Stimulated activated CD8-positive, alpha-beta memory T cell treated with anti-CD3 and anti-CD28 coated beads, Interleukin-2, amount 100 ng/mL, for 48 hours (primary cell): ENCODE measurements at places on chromosomes 12 and 14.

DNA sequence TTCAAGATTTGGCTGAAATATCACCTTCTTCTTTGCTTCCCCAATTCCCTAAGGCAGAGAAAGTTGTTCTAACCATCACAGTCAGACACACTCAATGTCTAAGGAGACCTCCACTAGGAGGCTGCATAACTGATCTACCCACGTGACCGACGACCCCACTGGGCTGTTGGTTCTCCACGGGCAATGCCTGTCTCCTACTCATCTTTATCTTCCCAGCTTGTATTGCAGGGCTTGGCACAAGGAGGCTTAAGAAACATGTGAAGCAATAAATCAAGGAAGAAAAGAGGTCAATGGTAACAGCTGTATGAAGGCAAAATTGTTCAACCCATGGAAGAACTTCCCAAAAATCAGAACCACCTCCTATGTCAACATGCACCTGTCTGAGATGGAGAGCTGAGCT lies 27.1 kb downstream of the NT5DC3 start:
- DNase-seq, result no peak

GRCh38 chr12:116863275-116863767 lies 17.9 kb downstream of the HRK start:
- no peak for DNase-seq

GRCh38 chr12:7143564-7143963 lies 13.4 kb downstream of the CLSTN3 start:
- DNase-seq, result no peak

- no peak for DNase-seq
These were observed 21.6 kb upstream of the AMN start for GRCh38 chr14:102900631-102901571.

DNA sequence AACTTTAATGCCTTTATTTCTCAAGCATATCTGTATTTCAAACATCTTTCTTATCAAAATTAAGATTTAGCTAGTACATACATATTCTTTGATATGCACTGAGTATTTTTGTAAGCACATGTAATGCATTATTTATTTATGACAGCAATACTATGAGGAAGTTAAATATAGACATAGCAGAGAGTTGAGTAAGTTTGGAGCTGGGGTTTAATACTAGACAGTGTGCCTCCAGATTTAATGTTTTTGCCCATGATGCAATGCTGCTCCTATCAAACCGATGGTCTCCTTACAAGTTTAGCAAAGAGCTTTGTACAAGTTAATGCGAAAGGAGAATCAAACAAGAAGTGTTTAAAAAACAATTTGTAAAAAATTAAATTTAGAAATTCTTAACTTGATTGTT lies 826.6 kb upstream of the MGAT4C start:
- DNase-seq, result no peak

DNA sequence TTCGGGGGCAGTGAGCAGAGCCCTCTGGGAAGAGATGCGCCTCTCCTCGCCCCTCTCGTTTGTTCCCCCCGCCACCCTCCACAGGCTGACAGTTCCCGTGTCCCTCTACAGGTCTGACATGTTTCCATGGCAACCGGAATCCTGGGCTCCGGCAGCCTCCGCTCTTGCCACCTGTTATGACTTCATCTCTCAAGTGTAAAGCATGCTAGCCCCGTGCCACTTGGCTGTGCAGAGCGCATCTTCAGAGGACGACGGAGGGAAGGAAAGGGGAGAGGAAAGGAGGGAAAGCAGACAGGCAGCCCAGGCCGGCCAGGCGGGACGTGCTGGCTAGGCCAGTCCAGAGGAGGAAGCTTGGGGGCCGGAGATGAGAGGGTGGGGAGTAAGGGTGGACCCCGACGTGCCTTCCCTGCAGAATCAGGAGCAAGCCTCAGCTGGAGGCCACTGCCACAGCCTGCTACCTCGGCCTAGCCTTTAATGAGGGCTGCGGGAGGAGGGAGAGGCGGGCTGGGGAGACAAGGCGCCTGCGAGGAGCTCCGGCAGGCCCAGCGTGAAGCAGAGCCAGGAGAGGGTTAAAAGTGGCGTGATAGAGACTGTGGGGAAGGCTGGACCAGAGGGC lies 214.3 kb downstream of the DPF3 start:
- no peak for DNase-seq

DNA sequence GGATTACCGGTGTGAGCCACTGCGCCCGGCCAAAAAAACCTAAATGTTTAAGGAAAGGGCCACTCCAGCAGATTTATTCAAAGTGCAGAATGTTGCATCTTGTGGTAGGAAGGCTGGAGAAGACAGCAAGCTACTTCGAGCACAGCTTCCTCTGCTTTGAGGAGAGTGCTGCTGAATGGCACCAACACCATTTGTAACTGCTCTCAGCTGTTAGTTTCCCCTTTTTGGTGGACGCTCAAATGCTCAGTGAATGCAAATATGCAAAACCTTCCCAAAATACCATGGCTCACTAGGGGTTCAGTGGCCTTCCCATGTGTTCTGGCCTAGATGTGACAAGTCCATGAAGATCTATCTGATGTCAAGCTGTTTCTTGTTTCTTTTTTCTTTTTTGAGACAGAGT lies 2.9 kb upstream of the TDRD9 start:
- DNase-seq, result no peak

DNA sequence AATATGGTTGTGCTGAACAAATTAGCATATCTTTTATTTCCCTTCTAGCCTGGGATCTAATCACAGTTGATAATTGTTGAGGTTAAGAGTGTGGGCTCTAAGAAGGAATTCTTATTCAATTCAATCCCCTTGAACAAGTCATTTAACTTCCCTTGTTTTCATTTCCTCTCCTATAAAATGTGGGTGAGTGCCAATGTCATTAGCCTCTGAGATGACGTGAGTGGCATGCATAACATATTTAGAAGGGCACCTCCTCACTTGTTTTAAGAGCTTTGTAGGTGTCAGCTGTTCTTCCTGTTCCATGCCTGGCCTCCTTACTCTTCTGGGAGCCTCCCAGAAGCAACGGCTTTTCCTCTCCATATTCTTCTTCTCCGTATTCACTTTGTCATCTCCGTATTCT lies 155.4 kb upstream of the NEDD1 start:
- DNase-seq, result no peak

- DNase-seq, result no peak
These were observed 248.7 kb upstream of the PELI2 start for GRCh38 chr14:55869397-55870049.

DNA sequence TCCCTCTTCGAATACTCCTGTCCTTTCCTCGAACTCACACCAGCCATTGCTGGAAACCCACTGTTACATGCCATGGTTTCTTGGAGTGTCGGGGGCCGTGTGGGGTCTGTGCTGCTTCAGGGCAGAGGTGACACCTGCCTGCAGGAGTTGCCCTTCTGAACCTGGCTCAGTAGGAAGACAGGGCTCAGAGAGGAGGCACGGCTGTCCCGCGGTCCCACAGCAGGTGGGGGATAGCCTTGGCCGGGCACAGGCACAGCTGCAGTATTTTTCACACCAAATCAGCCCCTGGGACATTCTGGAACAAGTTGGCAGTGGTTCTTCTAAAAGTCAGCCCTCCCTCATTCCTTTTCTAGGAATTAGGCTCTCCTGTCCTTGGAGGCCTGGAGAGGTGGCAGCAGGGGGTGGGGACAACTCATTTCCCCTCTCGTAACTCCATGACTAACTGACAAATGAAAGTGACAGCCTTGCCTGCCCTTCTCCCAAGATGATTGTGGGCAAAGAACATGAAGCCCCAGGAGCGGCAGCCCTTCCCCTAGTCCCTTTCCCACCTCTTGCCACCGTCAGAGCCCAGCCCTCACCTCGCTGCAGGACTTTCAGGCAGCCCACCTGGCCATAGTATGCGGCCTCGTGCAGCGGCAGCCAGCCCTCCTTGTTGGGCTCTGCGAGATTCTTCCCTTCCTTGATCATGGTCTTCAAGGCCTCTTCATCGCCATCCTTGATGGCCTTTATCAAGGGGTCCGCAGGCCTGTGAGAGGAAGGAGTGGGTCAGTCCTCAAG lies 22.4 kb downstream of the ASB2 start:
- no peak for DNase-seq

DNA sequence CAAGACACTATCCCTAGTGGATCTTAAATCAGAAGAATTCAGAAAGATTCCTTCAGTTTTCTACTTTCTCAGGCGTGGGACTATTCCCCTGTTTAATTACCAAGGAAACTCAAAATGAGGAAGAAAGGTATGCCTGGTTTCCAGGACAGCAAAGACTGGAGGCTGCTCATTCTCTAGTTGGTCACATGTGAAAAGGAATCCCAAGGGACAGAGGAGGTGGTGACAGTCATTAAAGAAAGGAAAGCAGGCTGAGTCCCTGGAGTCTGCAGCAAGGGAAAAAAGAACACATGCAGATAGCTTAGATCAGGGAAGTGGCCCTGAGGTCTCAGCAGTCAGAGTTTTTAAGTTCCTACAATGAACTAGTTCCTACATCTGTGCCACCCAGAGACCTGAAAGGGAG lies 165.4 kb upstream of the CCDC198 start:
- DNase-seq, result no peak

DNA sequence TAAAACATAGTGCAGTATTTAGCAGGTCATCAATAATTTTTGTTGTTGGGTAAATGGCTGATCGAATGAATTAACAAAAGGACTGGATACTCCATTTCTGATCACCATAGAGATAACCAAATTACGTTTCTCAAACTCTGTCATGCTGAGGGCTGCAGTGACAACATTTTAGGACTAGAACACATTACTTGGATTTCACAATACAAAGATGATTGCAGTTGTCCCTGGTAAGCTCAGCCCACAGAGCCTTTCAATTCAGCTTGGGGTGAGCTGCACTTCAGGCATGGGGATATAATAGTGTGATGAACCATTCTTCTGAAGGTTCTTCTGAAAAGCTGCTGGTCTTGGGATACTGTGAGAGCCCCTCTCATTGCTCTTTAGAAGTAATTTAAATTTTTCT lies 74.3 kb downstream of the FAR2 start:
- DNase-seq, result no peak

GRCh38 chr12:4158306-4158705 lies 115.3 kb upstream of the CCND2 start:
- DNase-seq, result no peak

DNA sequence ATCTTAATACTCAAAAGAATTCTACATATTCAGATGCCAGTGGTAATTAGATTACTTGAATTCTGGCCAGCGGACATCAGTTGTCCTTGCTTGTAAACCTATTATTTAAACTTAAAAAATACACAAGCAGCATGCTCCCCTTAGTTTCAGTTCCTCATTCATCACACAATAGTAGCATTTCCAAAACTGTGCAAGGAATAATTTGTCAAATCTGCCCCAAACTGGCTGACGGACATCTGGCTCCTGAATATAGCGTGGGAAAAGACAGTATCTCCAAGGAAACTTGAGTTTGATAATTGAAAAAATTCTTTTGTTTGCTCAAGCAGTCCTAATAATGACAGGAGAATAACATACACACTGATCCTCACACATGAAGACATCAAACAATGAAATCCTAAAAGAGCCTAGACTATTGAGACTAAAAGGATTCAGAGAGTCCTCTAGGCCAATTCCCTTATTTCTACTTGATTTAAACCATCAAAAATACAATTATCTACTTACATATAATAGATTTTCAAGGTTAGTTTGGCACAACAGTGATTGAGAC lies 90.4 kb downstream of the KIF21A start:
- DNase-seq, result no peak

DNA sequence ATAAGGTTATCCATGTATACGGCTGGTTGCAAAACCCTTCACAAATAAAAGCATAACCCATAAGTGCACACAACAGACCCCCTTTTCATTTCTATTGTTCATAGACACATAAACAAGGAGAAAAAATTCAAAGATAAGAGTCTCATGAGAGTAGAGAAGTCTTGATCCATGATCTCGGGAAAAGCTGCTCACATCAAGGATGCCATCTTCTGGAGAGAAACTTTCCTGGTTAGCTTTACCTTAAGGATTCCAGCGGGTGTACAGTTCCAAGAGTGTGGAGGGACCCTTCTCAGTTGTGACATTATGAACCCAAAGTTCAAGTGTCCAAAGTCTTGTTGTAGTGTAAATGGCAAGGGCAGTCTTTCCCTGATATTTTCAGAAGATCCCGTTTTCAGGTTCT lies 144.5 kb downstream of the LLPH start:
- DNase-seq, result no peak

DNA sequence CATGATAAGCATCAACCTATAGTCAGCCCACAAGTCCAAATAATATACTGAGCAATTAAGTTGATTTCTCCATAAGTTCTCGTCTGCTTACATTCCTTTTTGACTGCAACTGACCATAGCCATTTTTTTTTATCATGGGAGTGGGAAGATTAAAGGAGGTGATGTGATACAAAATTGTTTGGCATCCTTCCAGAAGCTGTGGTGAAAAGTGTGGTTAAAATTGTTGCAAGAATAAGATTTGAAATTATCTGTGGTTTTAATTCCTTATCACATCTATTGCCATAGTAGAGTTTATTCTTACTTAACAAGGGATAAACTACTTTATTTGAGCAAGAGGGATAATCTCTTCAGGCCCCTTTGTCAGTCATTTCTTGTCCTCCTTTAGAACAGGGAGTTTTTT lies 50.7 kb downstream of the LIN52 start:
- no peak for DNase-seq

- no peak for DNase-seq
These were observed 16.1 kb upstream of the ADSS1 start for GRCh38 chr14:104707608-104708595.

DNA sequence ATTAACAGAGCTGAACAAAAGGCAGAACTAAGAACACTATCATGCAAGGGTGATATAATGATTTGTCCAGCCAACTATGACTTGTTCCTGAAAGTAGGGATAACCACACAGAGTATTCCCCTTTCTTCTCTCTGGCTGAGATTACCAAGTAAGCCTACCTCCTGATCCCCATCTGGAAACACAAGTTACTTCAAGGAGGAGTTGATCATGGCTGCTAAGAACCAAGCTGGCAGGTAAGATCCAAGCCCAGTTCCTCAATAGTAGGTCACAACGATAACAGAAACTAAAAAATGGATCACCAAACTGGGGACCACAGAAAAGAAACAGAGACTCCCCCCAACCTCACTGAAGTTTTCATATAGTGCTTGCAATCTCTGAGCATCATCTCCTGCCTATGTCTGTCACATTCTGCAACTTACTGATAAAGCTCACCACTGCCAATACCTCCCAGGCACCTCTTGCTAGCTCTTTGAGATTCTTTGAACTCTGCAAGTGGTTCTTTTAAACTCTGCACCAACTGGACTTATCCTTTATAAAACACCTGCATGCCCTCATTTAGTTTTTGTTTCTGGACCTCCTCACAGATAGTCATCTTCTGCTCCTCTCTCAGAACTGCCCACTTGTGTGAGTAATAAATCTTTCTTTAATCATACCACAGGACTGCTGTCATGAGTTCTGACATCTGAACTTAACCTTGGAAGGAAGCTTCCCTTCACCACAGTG lies 76.6 kb downstream of the LRP6 start:
- DNase-seq, result no peak

GRCh38 chr12:42691991-42692557 lies 102.5 kb upstream of the PRICKLE1 start:
- DNase-seq, result no peak

GRCh38 chr12:46303039-46303666 lies 34.3 kb upstream of the SLC38A1 start:
- peak; percentile 6 for DNase-seq

- no peak for DNase-seq
These were observed 80.4 kb downstream of the SUDS3 start for GRCh38 chr12:118456741-118457140.
